ENCODE measurements at places on chromosomes 11 and 22. TPM values are rescaled to one million over a fixed set of nuclear protein-coding genes. Genes with fewer than 3 reads are reported as not detected.

MMP12 gene
- 0.12 TPM for total RNA-seq

RASSF10 gene
- not detected for total RNA-seq

OR5AK2 gene
- not detected for total RNA-seq

SIAE gene
- total RNA-seq, result 2.8 TPM

MRPL23 gene
- not detected for total RNA-seq

- no peak for DNase-seq
Measured at GRCh38 chr22:26811647-26811992, 154.2 kb downstream of the MIAT start.

DNA sequence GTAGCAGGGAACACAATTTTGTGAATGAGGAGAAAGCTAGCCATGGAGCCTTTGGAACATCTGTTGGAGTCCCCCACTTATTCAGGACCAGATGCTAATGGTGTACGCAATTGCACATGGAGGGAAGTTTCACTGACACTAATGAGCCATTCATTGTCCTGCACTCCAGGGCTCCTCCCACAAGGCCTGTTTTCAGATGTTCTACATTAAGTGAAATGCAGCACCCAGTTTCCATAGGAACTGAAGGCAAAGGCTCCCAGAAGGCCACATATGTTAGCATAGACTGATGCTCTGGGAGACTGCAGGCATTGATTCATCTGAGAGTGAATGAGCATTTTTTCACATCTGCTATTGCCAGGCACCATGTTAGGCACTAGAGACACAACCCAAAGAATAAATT is 399.5 kb downstream of the ETS1 start:
- no peak for DNase-seq

DNA sequence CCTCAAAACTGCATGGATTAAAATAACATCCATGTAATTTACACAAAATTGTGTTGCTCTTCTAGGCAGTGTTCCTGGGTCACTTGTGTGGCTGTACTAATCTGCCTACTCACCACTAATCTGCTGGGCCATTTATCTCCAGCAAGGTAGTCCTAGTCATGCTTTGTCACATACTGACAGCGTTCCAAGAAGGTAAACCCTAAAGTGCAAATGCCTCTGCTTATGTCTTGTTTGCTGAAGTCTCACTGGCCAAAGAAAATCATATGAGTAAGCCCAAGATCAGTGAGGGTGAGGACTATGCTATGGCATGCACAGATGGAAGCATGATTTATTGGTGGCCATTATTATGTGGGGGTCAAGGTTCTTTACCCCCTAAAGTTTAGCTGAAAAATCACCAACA is 630.2 kb upstream of the LUZP2 start:
- no peak for DNase-seq

GRCh38 chr11:17558025-17558780 is 11.1 kb downstream of the OTOG start:
- DNase-seq, result no peak

DNA sequence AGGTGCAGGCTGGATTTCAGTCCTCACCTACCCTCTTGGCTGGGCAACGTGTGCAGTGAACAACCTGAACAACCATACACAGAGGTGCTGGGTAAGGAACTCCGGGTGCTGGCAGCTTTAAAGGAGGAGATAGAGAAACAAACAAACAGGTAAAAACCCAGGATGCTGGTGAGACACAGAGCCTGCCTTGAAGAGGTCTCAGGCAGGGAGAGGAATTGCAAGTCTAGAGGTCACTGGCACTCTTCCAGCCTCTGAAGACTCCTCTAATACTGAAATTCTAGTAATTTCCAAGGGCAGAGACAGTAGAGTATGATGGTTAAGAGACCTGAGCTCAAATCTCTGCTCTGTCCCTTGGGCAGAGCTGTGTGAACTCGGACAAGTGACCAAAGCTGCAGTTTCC is 192.5 kb downstream of the CEP164 start:
- no peak for DNase-seq

DNA sequence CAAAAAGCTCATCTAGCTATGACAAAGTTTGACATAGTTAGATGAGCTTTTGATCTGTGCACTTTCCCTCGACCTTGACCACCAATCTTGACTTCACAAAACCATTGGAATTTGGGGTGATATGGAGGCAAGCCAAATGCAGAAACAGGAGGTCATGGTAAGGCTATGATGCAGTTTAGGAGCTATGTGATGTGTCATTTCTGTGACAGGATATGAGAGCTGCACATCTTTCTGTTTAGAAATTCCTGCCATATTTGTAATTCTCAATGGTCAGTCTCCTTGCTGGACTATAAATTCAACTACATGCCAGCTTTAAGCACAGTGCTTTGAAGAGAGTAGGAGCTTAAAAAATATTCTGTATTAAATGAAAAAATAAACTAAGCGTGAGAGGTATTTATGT is 12.9 kb downstream of the OR51B6 start:
- peak; percentile 50 for DNase-seq

SAA2 gene
- 0.43 TPM for total RNA-seq

VPREB1 gene
- not detected for total RNA-seq

- no peak for DNase-seq
Measured at GRCh38 chr22:29751669-29752068, 15.1 kb downstream of the ZMAT5 start.

OR5I1 gene
- not detected for total RNA-seq

DNA sequence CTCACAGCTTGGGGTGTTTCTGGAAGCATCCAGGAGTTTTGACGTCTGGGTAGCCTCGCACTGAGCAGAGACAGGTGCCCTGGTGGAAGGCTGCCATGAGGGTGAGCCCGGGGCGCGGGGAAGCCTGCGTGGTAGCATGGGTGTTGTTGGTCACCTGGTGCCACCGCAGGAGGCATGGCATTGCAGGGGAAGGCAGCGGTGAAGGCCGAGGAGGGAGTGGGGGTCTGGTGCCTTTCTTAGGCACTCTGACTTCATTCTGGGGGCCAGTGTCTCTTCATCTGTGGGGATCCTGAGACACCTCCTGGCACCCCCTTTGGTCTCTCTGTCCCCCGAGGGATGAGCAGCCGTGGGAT is 271.2 kb downstream of the TBC1D22A start:
- DNase-seq, result no peak

APOL1 gene
- 0.49 TPM for total RNA-seq

IFITM10 gene
- 1.8 TPM for total RNA-seq

OSBP2 gene
- total RNA-seq, result 2.4 TPM

GRCh38 chr11:118933486-118933885 is 7.8 kb upstream of the BCL9L start:
- peak; percentile 77 for DNase-seq

GRCh38 chr11:40104941-40105550 is 1354.4 kb downstream of the LRRC4C start:
- no peak for DNase-seq

POU2AF3 gene
- not detected for total RNA-seq

GRCh38 chr11:73429121-73429750 is 53.0 kb downstream of the RELT start:
- DNase-seq, result peak; percentile 11

APOA4 gene
- total RNA-seq, result not detected

MISFA gene
- not detected for total RNA-seq

TRIM21 gene
- 24.8 TPM for total RNA-seq

- no peak for DNase-seq
Measured at GRCh38 chr11:66071381-66071801, 1.3 kb downstream of the PACS1 start.

DNA sequence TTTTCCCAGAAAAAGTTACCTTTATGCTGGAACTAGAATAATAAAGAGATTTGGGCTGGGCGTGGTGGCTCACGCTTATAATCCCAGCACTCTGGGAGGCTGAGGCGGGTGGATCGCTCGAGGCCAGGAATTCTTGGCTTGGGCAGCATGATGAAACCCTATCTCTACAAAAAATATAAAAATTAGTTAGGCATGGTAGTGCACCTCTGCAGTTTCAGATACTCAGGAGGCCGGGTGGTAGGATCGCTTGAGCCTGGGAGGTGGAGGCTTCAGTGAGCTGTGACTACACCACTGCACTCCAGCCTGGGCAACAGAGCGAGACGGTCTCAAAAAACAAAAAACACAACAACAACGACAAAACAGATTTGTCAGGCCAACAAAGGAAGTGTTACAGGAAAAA is 119.3 kb upstream of the OR9Q1 start:
- DNase-seq, result peak; percentile 28
